Activated CD4-positive, CD25-positive, alpha-beta regulatory T cell treated with anti-CD3 and anti-CD28 coated beads, Interleukin-2, amount 50 U/mL, for 16 hours (primary cell): ENCODE measurements at places on chromosomes 7 and 10.

DNA sequence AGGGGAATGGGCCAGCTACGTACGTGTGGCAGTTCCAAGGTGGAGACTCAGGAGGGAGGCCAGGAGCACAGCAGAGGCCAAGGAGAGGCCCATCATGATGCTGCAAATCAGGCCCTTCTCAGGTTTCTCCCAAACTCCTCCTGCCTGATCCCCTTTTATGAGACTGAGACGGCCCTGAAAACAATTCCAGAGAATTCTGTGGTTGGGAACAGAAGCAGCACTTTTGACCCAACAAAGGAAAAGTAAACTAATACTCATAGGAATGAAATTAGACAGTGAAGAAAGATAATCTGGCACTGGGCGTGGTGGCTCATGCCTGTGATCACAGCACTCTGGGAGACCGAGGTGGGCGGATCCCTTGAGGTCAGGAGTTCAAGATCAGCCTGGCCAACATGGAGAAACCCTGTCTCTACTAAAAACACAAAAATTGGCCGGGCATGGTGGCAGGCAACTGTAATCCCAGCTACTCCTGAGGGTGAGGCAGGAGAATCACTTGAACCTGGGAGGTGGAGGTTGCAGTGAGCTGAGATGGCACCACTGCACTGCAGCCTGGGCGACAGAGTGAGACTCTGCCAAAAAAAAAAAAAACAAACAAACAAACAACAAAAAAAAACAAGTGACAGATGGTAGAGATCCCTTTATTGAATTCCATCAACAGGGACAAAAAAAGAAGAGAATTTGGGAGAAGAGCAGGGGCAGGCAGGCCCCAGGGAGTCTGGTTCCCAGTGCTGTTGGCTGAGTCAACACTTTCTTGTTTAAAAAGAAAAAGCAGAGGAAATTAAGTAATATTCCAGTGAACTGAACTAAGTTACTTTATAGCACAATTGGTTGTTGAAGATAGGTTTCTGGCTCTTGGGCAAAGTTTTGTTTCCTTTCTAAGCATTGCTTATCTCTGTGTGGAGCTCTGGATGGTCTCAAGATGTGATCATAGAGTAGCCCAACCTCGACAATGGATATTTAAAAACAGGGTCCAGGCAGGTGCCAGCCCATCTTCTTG lies at the start of gene CCL26:
CCL26 (minus strand) TSS at position 131 of the 997 bp plus-strand sequence; CDS start at position 96, 35 bp downstream.
- DNase-seq, result no peak

- no peak for DNase-seq
Observed at GRCh38 chr7:27183682-27184336, 1.2 kb downstream of the HOXA11 start.

DNA sequence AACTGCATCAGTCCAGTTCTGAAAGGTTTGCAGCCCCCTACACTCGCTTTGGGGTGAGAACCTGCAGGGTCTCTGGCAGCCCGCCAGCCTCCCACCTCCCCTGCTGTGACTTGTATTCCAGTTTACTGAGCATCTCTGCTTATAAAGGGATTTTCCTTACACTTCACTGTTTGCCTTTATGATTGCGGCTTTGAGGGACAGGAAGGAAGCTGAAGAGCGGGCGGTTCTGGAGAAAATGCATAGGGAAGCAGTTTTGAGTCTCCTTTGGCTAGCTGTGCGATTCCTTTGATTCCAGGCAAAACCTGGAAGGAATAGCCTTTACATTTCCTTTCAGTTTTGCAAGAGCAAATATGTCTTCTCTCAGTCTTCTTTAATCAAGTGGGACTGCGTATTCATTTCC lies 65.0 kb upstream of the TRIM8 start:
- no peak for DNase-seq

DNA sequence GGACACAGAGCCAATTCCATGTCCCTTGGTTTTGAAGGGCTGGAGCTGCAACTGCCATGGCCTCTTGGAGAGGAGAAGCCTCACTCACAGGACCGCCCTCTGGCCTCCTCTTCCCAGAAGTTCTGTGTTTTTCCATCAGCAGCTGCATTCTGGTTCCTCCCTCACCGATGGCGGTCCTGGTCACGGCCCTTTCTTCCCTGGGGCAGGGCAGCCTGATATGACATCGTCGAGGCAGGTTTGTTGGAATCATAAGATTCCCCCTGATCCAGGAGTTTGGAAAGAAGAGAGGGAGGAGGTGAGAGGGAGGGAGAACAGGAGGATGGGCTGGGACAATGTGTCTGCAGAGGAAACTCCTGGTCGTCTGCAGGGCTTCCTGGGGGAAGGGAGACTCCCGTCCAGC lies 82.7 kb upstream of the PDZD8 start:
- DNase-seq, result no peak

- no peak for DNase-seq
Observed at GRCh38 chr7:47449810-47450590, 131.9 kb downstream of the TNS3 start.

GRCh38 chr10:58240531-58240930 lies 27.2 kb downstream of the IPMK start:
- DNase-seq, result no peak

DNA sequence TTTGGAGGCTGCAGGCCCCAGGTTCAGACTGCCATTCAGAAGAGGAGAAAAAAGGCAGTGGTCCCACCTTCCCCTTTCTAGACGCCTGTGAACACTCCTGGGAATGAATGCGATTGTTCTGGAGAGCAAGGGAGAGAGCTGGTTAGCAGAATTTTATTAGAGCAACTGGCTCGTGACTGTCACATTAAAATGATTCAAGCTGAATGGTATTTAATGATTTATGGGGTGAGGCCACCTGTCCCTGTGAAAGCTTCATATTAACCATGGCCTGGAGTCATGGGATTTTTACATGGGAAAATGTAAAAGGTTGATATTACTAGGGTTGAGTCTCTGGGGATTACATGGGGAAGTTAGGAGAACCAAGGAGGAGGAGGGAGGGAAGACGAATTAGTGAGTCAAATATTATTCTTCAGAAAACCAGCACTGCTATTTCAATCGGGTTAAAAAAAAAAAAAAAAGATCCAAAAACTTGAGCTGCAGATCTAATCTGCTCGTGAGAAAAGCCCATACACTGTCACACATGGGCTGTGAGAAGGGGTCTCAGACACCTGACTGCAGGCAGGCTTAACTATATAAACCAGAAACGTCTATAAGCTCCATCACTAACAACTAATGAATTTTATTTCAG lies 8.3 kb downstream of the CXCL12 start:
- DNase-seq, result no peak
